Kidney epithelial cell (primary cell): ENCODE measurements at places on chromosomes 3 and 15. TPM values are rescaled to one million over a fixed set of nuclear protein-coding genes. Genes with fewer than 3 reads are reported as not detected.

MYD88 gene
- 36.5 and 71.2 TPM in 2 replicates for total RNA-seq

GRK7 gene
- not detected in 2 replicates for total RNA-seq

CCNDBP1 gene
- total RNA-seq = 55.1 and 61.8 TPM in 2 replicates

PATL2 gene
- total RNA-seq = 0.33 TPM in 1 of 2 replicates, not detected in the other

NR2E3 gene
- total RNA-seq = not detected in 2 replicates

LSG1 gene
- 26.1 and 27.2 TPM in 2 replicates for total RNA-seq

CASR gene
- total RNA-seq = 0.04 and 0.07 TPM in 2 replicates

CPLX3 gene
- not detected in 2 replicates for total RNA-seq

HERC2 gene
- 53.4 and 59.0 TPM in 2 replicates for total RNA-seq

- DNase-seq = no peak
Observed at GRCh38 chr3:128395500-128396162, 71.1 kb downstream of the DNAJB8 start.

DNA sequence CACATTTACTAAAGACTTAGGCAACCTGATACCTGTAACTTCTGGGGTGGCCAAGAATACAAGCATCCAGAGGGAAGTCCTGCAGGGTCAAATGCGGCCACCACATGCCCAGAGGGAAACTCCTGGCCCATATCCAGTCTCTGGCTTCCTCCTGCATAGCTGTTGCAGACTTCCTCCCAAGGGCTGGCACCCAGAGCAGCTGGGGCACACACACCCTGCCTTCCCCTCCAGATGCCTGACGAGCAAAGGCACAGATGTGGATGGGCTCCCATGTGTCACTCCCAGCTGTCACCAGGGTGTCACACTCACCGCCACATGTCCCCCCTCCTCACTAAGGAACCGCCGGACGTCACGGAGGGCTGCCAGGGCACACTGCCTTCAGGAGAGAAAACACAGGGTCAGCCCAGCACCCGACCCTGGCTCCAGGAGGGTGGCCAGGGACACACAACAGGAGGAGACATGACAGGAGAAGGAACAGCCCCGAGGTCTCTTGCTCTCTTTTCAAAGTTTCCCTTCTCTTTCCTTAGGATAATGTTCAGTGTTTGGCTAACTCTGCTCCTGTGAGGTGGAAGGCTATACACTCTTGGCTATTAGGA, 13.2 kb downstream of the PFKFB4 start:
- DNase-seq = no peak

DNA sequence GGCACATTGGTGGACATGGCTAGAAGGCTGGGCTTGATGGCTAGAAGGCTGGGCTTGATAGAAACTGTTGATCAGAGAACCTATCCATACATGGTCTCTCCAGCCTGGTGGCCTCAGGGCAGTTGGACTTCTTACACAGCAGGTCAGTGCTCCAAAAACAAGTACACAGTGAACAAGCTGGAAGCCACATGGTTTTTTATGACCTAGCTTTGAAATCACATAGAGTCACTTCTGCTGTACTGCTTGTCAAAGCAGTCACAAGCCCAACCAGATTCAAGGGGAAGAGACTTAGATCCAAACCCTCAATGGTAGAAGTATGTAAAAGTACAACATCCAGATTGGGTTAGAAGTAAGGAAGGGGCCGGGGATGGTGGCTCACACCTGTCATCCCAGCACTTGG, 89.4 kb upstream of the HES1 start:
- DNase-seq = no peak

- DNase-seq = peak; percentile 89
Observed at GRCh38 chr3:71504250-71505036, 79.1 kb downstream of the FOXP1 start.

DNA sequence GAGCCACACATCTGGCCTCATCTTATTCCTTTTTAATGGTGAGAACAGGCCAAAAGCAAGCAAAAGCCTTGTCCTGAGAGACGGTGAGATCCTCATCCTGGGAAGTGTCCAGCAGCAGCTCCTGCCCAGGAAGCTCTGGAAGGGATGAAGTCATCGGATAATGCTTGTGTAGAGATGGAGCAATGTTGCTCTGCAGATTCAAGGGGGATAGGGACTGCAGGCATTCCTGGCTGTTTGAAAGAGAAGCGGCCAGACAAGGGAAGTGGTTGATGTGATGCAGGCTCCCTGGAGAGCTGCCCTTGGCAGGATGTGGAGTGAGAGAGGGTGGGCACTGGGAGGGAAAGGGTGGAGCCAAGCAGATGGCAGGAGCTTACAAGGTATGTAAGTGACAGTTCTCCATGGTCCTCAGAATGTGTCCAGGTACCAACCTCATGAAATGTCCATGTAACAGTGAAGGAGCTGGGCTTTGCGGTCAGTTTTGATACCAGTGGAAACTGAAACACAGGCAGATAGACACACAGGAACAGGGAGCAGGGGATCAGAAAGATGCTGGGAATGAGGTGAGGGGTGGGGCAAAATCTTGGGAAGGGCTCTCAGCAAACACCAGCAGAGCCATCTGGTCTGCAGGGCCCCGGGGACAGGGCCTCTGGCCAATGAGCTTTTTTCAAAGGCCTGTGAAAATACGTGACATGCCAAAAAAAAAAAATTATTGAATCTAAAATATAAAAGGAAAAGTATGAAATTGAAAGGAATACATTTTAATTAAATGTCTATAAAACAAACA, 32.2 kb upstream of the LACTB start:
- no peak for DNase-seq

DNA sequence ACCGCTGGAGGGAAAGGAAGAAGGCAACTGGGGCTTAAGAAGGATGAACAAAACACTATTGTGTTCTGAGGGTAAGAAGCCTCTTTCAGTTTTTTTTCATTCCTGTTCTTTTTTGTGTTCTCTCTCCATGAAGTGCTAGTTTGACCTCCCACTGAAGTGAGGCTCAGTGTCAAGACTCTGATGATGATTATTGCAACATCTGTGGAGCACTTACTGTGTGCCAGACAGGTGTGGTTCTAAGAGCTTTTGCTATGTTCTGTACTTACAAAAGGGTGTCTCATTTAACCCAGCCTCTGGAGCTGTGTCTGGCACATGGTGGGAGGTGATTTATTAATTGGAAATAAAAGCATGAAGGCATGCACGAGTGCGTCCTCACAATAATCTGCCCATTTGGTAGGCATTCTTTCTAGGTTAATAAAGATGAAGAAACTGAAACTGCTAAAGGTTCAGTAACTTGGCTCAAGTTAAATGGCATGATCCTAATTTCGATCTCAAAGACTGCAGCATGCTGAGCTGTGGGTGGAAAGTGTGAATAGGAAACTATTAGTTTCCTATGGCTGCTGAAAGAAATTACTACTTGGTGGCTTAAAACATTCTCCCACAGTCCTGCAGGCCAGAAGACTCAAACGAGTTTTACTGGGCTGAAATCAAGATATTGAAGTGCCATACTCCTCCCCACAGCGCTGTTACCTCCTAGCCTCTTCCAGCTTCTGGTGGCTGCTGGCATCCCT, 38.5 kb upstream of the VEPH1 start:
- no peak for DNase-seq

DNA sequence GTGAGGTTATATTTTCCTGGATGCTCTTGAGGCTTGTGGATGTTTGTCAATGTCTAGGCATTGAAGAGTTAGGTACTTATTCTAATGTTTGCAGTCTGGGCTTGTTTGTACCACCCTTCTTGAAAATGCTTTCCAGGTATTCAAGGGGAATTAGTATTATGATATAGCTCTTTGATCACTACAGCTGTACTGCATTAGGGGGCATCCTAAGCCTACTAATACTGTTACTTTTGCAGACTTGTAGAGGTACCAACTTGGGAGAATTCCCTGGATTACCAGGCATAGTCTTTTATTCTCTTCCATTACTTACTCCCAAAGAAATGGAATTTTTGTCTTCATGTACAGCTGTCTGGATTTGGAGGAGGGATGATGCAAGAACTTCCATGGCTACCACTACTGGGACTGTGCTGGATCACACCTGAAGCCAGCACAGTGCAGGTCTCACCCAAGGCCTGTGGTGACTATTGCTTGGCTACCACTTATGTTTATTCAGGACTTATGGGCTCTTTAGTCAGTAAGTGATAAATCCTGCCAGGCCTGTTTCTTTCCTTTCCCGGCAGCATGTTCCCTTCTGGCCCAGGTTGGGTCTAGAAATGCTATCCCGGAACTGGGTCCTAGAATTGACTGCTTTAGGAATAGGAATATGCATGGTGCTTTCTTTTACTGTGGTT, 402.9 kb downstream of the IL20RB start:
- no peak for DNase-seq

DNA sequence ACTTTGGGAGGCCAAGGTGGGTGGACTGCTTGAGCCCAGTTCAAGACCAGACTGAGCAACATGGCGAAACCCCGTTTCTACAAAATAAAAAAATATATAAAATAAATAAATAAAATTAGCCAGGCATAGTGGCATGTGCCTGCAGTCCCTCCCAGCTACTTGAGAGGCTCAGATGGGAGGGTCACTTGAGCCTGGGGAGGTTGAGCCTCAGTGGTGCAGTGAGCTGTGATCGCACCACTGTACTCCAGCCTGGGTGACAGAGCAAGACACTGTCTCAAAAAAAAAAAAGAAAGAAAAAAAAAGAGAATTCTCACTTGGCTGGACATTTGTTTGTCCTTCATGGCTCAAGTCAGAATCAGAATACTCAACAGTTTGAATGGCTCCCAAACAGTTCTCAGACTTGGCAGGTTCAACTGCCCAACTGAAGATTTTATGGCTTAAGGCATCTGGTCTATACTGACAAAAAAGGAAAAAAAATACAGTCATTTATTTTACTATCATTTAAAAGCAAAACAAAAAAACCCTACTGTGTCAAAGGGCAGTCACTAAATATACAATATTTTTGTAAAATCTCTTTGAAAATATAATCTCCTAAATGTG, 106.6 kb downstream of the FBXL22 start:
- DNase-seq = no peak

DNA sequence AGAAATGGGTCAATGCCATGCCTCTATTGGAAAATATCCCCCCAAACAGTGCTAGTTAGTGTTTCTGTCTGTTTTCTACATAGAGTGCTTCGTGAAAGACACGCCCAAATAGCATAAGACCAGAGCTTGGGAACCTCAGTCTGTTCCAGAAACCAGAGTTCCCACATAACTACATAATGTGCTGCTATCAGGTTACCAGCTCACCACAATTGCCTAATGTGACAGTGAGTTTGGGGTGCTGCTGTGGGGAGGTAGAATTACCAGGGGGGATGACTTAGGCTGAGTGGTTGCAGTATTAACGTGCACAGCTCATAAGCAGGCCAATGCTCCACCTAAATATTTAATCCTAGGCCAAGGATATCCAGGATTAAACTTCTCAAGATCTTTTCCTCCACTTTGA, 39.2 kb downstream of the DUT start:
- no peak for DNase-seq

- DNase-seq = no peak
Observed at GRCh38 chr15:101686718-101687117, 34.5 kb upstream of the TM2D3 start.

DNA sequence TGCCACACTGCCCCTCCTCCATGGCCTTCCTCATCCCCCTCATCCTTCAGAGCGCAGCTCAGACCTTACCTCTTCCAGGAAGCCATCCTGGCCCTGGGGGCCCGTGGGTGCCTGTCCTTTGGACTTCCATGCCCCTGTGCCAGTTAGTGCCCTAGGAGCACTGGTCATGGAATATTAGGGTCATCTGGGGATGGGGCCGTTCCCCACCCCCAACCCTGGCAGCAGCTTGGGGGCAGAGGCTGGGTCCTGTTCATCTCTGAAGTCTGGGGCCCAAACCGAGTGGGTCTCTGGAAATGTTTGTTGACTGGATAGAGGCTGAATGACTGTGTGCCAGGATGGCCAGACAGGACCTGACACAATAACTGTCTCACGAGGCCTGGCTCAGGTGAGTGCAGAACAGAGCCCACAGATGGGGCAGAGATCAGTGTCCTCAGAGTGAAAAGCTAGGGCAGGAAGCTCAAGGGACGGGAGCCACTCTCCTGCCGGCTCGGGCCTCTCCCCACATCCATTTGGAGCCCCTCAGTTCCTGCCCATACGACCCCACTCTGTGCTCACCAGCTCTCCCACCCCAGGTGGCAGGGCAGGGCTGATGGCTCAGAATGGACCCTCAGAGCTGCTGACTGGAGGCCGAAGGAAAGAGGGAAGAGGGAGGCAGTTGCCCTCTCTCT, 62.5 kb downstream of the TLE3 start:
- no peak for DNase-seq

DNA sequence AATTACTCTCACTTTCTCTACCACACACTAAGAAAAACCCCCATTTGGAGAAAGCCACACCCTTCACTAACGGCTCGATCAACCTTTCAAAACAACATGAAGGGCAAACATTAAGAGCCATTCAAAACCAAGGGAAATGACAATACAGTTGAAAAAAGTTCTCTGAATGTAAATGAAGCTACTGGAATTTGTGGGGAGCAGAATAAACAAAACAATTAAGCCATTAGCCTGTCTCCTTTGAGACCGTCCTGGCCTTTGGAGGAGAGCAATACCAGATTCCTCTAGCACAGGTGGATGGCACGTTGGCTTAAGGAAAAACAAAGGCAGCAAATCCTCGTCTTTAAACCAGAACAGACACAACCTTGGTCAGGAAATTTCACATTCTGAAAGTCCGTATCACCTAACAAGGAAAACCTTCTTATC, 18.7 kb downstream of the MYO1E start:
- no peak for DNase-seq

- no peak for DNase-seq
Observed at GRCh38 chr3:196756732-196757131, 17.1 kb downstream of the PAK2 start.

DNA sequence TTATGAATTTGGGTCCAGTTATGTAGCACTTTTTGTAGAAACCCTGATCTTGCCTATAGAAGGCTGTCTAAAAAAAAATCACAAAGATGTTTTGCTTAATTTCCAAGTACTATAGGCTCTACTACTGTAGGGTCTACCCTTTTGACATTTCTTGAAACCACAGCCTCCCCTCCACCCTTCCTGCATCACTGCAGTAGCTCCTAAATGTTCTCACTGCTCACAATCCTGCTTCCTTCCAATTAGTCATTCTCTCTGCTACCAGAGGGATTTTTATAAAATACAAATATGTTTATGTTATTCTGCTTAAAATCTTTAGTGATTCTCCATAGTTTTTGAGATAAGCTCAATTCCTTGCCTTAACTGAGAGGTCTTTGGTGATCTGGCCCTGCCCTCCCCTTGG, 114.0 kb downstream of the CYP19A1 start:
- DNase-seq = no peak

- no peak for DNase-seq
Observed at GRCh38 chr3:160280836-160281235, 55.6 kb downstream of the C3orf80 start.

GRCh38 chr15:94586099-94586498, 354.7 kb downstream of the MCTP2 start:
- DNase-seq = no peak

GRCh38 chr3:120838441-120839091, 69.4 kb upstream of the STXBP5L start:
- DNase-seq = no peak

GRCh38 chr15:79615754-79616153, 183.6 kb downstream of the MINAR1 start:
- DNase-seq = no peak

- DNase-seq = no peak
Observed at GRCh38 chr15:81113861-81114291, 20.2 kb upstream of the CFAP161 start.
